ENCODE measurements at places on chromosomes 7 and 10.

DNA sequence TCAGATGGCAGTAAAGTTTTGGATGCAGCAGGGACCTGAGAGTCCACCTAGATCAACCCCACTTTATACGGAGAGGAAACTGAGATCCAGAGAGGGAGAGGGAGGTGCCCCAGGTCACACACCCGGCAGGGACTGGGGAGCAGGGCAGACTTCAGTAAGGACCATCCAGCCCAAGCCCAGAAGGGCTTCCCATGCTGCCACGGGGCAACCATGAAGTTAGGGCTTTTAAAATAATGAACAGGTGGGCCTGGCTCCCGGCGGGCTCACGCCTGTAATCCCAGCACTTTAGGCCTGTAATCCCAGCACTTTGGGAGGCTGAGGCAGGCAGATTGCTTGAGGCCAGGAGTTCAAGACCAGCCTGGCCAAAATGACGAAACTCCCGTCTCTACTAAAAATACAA lies 98.5 kb downstream of the HIP1 start:
- no peak for DNase-seq

- no peak for DNase-seq
These were observed 182.2 kb upstream of the FZD1 start for GRCh38 chr7:91082038-91082437.

- DNase-seq: no peak
These were observed 5.4 kb downstream of the NYAP1 start for GRCh38 chr7:100489121-100489520.

DNA sequence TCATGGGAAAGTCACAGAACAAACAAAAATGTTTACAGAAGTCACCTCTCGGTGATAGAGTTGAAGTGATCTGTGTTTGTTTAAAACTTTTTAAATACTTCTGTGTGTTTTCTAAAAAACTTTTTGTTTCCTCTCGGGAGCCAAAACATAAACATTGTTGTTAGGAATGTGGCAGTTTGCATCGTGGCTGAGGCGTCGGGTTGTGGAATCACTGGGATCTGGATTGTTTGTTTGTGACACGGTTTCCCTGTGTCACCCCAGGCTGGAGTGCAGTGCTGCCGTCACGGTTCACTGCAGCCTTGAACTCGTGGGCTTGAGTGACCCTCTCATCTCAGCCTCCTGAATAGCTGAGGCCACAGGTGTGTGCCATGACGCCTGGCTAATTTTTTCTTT lies 29.0 kb upstream of the SUN1 start:
- no peak for DNase-seq

DNA sequence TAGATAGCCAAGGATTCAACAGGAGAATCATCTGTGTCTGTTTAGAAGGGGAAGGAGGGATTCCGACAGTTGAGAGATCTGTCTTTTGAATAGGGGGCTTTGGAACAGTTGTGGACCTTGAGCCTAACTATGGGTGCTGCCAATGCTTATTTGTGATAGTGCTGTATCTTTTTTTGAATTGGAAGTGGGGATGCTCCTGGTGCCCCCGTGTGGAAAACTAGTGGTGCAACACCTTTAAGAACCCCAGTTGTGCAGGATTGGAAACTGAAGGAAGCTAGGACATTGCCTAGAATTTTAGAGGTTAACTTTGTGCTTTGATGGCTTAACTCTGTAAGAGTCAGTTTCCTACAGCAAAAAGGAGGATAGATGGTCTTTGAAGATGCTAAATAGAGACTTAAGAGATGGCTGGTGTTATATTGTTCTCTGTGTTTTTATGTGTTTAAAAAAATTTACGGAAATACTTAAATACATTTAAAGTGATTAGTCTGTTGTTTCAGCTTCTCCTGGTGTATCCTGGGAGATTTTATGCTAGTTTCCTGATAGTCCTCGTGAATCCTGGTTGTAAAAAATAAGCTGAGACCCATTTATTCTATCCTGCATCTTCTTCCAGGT lies 69.3 kb downstream of the AP3M1 start:
- DNase-seq: no peak

GRCh38 chr7:113086431-113086888 lies at the start of gene GPR85:
GPR85 (minus strand) TSS chr7:113086827; CDS start chr7:113084721, 2,106 bp downstream.
- DNase-seq: no peak

DNA sequence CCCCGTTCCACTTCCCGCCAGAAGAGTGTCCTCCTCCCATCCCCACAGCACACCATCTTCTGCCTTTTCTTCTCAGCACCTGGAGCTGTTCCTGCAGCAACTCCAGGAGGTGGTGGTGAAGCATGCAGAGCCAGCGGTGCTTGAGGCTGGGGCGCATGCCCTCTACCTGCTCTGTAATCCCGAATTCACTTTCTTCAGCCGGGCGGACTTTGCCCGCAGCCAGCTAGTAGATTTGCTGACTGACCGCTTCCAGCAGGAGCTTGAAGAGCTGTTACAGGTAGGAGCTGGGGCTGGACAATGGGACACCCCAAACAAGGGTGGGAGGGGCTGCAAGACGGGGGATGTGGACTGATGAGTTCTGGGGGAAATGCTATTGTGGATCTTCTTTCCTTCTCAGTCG lies 19.1 kb upstream of the PVRIG start:
- no peak for DNase-seq

- DNase-seq: no peak
These were observed 111.2 kb upstream of the KIAA1217 start for GRCh38 chr10:24097751-24098207.

DNA sequence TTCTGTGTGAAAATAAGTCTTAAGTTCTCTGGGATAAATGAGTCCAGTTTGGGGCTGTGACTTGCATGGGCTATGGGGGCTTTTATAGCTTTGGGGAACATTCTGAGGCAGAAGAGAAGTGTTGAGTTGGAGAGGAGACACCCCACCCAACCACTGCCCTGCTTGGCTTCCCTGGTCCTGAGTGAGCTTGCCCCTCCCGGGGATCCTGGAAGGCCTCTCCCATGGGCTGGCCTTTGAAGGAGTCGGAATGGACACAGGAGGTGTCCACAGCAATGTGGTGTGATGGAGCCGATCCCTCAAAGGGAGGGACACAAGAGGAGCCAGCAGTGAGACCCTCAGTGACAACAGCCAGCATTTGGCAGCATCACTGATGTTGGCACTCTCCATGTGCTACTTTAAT lies 89.8 kb downstream of the GLRX3 start:
- no peak for DNase-seq

- DNase-seq: no peak
These were observed 77.8 kb downstream of the JAZF1 start for GRCh38 chr7:28102797-28103196.

DNA sequence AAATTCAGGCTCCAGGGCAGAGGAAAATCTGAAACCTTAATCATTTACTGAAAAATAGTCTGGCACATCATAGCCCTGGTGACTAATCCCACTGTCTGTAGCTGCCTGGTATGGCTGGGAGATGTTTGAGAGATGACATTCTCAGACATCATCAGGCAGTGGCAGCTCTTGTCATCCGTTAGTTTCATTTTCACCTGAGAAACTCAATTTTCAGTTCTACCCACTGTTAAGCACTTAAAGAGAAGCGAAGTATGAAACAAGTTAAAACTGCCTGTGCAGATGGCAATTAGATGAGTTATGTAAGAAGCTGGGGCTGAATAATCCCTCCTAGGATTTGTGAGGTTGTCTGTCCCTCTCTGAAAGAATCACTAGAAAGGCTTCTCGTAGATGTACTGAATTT lies 150.2 kb downstream of the NSUN6 start:
- DNase-seq: no peak

DNA sequence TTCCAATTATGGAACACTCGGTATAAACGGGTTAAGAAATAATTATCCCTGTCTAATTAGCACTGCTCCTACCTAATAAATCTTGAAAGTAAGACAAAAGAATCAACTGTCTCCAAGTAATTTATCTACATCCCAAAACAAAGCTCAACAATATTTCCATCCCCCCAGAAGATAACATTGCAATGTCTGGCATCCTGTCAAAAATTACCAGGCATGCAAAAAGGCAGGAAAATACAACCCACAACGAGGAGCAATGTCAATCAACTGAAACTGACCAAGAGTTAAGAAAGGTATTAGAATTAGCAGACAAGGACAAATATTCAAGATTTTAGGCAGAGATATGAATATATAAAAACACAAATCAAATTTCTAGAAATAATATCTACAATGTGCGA lies 84.5 kb upstream of the SVIL start:
- DNase-seq: no peak

DNA sequence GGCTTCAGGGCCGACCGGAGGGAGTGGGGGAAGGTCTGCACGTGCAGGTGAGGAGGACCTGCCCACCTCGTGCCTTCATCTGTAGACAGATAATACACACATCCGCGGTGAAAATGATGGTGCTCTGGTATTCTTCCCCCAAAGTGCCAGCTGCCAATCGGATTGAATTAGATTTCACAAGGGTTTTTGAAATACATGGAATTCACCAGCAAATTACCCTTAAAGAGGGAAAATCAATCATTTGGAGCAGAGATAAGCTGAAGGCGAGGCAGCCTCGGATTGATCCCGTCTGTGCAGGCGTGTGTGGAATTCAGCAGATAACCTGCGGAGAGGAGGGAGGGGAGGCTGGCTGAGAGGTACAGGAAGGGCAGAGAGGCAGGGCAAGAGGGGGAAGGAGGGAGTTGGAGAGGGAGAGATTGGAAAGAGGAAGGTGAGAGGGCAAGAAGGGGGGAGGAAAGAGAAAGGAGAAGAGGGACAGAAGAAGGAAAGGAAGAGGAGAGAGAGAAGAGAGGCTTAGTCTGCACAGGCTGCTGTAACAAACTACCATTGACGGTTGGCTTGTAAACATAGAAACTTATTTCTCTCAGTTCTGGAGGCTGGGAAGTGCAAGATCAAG lies 84.2 kb downstream of the C10orf105 start:
- DNase-seq: no peak

- no peak for DNase-seq
These were observed 20.0 kb downstream of the PITRM1 start for GRCh38 chr10:3152566-3152935.

GRCh38 chr10:79196470-79197461 lies 128.0 kb downstream of the ZMIZ1 start:
- DNase-seq: no peak

DNA sequence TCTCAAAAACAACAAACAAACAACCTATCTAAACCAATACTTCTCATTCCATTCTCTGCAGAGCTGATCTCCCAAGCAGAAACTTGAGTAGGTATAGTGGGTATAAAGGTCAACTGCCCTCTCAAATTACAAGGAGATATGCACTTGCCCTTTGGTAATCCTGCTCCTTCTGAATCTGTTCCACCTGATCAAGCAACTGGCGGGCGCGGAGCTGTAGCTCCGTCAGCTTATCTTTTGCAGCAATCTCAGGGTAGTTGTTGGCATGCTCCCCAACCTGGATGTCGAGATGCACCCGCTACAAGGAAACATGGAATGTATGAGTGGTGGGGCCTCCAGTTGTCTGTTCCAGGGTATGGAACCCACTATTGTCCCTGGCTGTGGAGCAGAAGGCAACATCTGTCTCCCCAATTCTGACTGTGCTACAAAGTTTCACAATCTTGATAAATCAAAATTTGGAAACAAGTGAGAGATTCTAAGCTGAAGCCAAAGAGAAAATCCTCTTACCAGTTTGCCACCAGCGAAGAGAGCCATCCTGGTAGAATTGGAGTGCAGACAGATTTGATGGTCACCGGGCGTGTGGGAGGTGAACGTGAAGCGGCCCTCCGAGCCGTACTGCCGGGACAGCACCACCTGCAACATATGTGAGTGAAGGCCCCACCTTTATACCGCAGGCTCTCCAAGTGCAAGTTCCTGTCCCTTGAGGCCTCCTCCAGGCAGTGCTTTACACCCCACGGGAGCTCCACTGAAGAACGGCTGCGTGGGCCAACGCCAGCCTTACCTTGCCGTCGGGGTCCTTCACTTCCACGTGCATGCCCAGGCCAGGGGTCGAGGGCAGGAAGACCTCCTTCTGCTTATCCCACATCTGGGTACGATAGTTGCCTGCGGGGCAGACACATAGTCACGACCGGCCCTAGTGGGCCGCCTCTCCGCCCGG lies 819 bp downstream of the TMED4 start:
- DNase-seq: no peak

DNA sequence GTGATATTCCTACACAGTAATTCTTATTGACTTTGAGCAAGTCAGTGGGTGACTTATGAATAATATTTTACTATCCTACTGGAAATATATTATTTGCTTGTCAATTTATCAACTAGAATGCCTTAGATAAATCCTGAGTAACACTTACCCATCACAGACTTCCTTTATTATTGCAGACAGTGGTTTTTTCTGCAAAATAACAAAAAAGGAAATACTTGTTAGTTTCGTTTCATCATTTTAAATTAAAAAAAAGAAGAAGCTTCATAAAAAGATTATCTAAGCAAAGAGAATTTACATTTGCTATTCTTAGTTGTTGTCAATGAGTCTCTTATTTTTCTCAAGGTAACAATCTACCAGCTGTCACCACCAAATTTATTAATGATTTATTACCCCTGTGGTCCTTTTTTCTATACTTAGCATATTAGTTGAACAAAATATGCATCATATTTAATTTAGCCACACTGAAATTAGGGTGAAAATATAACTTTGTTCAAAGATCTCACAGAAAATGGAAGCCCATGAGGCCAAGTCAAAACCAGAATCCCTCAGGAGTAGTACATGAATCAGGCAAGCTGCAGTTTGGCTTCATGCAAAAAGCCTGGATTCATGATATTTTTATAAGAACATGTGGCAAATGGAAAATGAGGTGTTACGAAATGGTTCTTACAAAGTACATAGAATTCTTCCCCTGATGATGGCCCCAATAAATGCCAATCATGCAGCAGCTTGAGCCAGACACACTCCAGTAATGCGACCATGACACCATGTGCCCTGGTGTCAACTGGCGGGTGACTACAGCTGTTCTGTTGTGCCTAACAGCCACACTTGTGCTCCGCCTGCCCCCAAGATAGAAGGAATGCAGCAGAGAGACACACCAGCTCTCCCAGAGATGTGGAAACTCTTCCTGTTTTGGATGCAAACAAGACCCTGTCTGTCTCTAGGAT lies 132.6 kb downstream of the ELMO1 start:
- no peak for DNase-seq

DNA sequence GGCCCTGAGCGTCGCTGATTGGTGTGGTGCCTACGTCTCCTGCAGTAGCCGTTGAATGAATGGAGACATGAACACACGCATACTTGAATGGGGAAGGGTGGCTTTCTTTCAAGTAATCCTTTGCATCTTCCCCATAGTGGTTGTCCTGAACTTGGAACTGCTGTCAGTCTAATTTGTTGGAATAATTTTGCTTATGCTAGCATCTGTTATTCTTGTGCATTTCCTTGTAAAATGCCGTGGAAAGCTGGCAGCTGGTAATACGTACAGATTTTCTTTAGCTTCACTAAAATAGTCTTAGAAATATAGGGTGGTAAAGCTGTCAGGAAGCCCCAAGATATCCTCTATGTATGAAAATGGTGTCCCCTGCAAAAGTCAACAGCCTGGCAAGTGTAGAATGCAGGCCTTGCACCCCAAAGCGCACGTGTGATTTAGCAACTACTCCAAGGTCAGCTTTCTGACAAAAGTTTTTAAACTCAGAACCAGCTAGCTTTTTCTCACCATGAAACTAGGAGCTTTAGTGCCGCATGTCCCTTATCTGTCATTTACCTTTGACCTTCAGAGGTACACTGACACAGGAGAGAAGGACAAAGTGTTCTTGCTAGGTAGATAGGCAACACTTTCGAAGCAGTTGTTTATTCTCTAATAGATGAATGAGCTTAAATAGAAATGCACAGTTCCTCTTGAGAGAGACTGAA lies 70.8 kb downstream of the RBM33 start:
- no peak for DNase-seq

GRCh38 chr7:500521-501420 lies 18.9 kb downstream of the PDGFA start:
- no peak for DNase-seq

GRCh38 chr7:26709210-26709990 lies 155.0 kb downstream of the SKAP2 start:
- DNase-seq: no peak

- DNase-seq: no peak
These were observed 6.3 kb downstream of the POLD2 start for GRCh38 chr7:44116789-44117666.

Data from pulmonary artery endothelial cell (primary cell).